Activated naive CD4-positive, alpha-beta T cell (primary cell): ENCODE measurements at places on chromosomes 5 and 9.

DNA sequence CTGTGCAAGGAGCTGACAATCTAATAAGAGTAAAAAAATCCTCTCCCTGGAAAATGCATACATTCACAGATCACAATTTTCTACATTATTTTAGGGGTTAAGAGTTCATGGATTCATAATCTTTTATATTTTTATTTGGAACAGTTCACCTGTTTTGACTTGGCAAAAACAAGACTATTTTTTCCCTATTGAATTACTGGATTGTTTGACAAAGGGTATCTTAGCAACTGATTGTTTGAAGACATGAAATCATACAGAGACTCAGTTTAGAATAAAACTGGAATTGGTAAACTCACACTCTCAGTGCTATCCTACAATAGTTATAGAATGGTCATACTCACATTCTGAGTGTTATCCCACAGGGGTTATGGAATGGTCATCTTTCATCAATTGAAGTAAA, 358.2 kb upstream of the PTGER4 start:
- DNase-seq: no peak

DNA sequence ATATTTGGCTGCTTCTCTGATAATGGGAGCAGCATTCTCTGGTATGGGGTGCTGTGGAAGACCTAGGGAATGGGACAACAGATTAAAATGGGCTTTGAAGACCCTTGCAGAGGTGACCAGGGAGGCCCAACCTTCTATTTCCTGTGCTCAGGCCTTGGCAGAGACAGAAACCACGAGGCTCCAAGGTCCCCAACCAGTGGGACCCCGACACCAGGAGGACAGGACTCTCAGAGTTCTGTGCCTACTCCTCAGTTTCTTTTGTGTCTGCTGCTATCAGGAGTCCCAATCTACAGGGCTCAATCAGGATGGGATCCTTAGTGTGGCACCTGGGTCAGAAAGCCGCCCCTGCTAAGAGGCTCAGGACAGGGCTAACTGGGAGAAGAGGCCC, 29.3 kb downstream of the CSF2 start:
- no peak for DNase-seq

DNA sequence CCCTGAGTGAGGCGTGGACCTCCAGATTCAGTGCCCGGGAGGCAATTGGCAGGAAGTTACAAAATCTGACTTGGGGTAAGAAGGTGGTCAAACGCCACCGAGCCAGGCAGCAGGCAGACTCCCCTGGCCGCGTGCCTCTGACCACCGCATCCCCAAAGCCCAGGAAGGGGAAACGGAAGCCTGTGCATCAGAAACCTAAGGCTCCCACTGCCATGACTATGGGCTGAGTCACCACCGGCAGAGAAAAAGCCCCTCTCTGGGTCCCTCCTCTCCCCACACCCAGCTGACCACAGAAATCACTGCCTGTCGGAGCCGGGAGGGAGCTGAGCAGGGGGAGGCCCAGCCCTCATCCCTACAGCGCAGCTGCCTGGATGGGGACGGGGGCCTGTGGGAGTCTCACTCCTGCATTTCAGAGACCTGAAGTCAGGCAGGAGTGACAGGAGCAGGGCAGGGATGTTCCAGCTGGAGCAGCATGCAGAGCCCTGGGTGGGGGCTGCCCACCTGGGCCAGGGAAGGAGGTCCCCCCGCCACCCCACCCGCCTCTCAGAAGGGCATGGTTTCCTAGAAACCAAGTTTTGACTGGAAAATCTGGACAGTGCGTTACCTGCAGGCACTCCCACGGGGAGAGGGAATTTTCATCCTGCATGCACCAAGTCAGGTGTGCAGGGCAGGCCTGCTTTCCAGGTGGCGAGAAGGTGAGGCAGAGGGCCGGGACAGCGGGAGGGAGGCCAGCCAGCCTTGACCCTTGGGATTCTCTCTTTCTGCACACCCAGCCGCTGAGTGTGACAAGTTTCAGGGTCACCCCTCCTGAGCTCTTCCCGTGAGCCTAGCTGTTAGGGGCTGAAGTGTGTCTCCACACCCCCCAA, 68.2 kb downstream of the LRSAM1 start:
- no peak for DNase-seq

- DNase-seq: no peak
These were observed 400.0 kb downstream of the CTNND2 start for GRCh38 chr5:11504065-11504885.

GRCh38 chr9:30127371-30127770, 2257.1 kb upstream of the ACO1 start:
- no peak for DNase-seq

GRCh38 chr5:168528521-168529373, at the start of gene FBLL1:
Gene FBLL1 (plus strand): TSS chr5:168529305. CDS start chr5:168529505, 200 bp downstream.
- no peak for DNase-seq

- DNase-seq: no peak
These were observed 138.4 kb downstream of the GADD45G start for GRCh38 chr9:89743216-89743572.

DNA sequence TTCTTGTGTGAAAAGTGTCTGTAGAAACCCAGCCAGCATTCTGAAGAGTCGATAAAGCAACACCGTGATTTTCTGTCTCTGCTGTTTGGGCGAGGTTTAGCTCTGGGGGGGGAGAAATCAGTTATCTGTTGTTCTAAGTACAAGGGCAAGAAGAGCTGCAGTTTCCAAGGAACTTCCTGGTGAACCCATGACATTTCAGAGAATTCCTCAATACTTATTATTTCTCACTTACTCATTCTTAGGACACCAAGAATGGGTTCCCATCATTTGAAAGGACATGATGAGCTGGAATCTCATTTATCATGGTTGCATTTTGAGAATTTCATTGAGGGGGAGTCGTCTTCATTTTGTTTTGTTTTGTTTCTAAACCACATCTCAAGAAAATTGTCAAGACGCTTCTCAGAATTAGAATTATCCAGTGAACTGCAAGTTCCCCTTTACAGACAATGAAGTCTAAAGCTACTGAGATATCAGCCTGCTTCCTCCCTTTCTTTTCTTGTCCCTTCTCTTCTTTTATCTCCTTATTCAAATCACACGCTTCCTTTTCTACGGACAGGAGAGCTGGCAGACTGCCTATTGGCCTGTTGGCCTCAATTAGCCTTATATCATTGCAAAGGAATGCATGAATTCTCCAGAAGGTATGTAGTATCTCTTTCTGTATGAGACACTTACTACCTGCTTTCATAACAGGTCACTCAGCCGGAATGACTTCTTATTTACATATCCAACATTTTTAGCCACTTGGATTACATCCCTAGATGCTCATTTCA, 53.7 kb downstream of the ZNF462 start:
- DNase-seq: no peak
